ENCODE measurements at places on chromosomes 3 and 15.

GRCh38 chr3:141537856-141538255, 51.0 kb downstream of the RASA2 start:
- no peak for DNase-seq

- DNase-seq, result no peak
These were observed 48.1 kb downstream of the LIPC start for GRCh38 chr15:58479941-58480340.

DNA sequence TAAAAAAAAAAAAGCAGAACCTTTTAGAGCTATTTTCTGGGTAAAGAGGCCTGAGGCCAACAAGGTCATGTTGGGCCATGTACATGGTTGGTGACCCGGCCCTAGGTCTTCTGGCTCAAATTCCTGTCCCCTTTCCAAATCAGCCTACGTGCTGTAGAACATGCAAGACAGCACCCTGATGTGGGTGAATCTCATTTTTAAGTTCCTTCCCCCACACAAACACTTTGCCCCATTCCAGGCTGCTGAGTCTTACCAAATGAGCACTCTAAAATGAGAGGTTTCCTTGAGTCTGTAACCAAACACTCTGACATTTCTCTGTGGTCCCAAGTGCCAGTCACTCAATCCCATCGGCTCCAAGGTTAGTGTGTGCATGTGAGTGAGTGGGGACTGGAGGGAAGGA, 9.4 kb downstream of the BCL6 start:
- DNase-seq, result no peak

- DNase-seq, result no peak
These were observed 714.8 kb downstream of the FHIT start for GRCh38 chr3:60536420-60536819.

DNA sequence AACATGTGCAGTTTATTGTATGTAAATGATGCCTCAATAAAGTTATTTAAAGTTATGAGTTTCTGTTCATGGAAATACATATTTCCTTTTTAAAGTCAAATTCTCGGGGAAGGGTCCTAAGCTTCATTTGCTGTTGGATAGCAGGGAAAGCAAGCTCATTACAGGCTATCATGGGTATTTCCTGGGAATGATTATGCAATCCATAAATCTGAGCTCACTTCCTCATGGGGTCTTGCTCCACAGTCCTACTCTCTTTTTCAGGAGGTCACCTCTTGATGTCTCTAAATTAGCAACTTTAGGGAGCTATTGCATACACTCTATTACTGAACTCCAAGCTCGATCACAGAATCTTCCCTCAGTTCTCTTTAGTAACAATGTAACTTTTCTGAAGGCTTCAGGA, 69.9 kb upstream of the TP63 start:
- DNase-seq, result no peak

- no peak for DNase-seq
These were observed 30.9 kb upstream of the ATP1B3 start for GRCh38 chr3:141845407-141846049.

DNA sequence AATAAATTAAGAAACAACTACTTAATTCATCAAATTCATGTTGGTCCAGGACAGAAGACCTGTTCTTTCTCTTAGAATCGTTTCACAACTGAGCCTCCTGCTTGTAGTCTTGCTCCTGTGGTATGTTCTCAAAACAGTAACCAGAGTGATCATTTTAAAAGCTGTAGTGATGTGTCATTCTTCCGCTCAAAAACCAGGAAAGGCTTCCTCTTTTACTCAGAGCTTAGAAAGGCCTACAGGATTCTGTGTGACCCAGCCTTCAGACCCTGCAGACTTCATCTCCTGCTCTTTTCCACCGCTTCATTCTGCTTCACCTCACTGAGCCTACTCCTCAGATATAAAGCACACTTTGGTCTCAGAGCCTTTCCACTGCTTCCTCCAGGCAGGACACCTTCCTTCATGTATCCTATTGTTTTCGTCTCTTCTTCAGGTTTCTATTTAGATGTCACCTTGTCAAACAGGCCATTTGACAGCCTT, 22.7 kb downstream of the ST6GAL1 start:
- DNase-seq, result peak; percentile 13

All from stimulated activated CD4-positive, alpha-beta T cell treated with anti-CD3 and anti-CD28 coated beads, Interleukin-2, amount 100 ng/mL, for 48 hours (primary cell).